ENCODE measurements at places on chromosomes 16 and 17. TPM values are rescaled to one million over a fixed set of nuclear protein-coding genes. Genes with fewer than 3 reads are reported as not detected.
A peak's percentile ranks its signal among the peaks of the same experiment; 100 is the strongest.

The KRT32 gene
- not detected for total RNA-seq

The FHOD1 gene
- total RNA-seq, result 20.2 TPM

The LGALS9 gene
- total RNA-seq, result 34.3 TPM

DNA sequence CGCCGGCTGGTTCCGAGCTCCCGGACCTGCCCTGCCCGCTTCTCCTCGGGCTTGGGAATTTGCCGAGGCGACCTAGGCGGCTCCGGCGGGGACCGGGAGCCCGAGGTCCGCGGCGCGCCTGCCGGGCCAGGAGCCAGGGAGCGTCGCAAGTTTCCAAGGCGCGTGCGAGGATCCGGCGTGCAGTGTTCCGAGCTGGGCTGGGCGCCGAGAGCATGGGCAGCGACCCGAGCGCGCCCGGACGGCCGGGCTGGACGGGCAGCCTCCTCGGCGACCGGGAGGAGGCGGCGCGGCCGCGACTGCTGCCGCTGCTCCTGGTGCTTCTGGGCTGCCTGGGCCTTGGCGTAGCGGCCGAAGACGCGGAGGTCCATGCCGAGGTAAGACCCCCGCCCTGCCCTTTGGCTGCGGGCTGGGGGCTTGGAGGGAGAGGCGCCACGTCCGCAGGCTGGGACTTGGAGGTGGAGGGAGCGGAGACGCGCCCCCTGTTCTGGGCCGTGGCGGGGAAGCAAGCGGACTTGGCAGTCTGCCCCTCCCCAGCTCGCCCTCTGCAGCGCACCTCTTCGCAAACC lies 668 bp downstream of the MMP15 start:
- peak overlapping the region; percentile 73 for H3K27ac ChIP-seq
- peaks cover 7% of the 10 kb centered on the region for H3K4me1 ChIP-seq
- no peaks in the 10 kb centered on the region for H3K36me3 ChIP-seq

- peaks cover 39% of the 10 kb centered on the region for H3K36me3 ChIP-seq
- no peak for DNase-seq
- no peak overlapping the region for H3K4me3 ChIP-seq
- H3K4me1 ChIP-seq, result peaks cover 10% of the 10 kb centered on the region
- H3K27ac ChIP-seq, result no peak overlapping the region
These were observed 3.1 kb upstream of the PSMB10 start for GRCh38 chr16:67939507-67940445.

DNA sequence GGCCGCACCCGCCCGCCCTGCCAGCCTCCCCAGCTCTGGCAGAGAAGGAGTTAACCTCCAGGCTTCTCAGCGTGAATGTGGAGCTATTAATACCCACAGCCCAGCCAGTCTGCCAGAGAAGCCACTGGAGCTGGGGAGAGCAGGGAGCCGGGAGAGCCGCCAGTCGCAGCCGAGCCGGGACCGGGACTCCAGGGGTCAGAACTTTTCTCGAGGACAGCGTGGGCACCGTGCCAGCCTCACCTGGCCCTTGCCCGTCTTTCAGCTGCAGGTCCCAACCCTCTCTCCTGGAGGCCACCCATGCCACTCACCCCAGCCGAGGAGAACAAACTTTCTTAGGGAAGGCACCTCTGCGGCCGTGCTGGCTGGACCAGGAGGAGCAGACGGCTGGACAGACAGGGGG lies 33.8 kb upstream of the SBK1 start:
- DNase-seq, result no peak
- H3K27ac ChIP-seq, result no peak overlapping the region
- peak overlapping the region; percentile 26 for H3K4me3 ChIP-seq
- H3K27me3 ChIP-seq, result no peaks in the 10 kb centered on the region

- H3K27ac ChIP-seq, result peak overlapping the region; percentile 91
- H3K4me3 ChIP-seq, result peak overlapping the region; percentile 72
- H3K4me1 ChIP-seq, result peaks cover 24% of the 10 kb centered on the region
- H3K36me3 ChIP-seq, result no peaks in the 10 kb centered on the region
These were observed 1.1 kb downstream of the RAI1 start for GRCh38 chr17:17682293-17682736.

- peaks cover 3% of the 10 kb centered on the region for H3K4me1 ChIP-seq
- H3K27me3 ChIP-seq, result peaks cover 29% of the 10 kb centered on the region
- no peak for DNase-seq
- no peaks in the 10 kb centered on the region for H3K36me3 ChIP-seq
These were observed 2.6 kb downstream of the BAIAP3 start for GRCh38 chr16:1335996-1336395.

DNA sequence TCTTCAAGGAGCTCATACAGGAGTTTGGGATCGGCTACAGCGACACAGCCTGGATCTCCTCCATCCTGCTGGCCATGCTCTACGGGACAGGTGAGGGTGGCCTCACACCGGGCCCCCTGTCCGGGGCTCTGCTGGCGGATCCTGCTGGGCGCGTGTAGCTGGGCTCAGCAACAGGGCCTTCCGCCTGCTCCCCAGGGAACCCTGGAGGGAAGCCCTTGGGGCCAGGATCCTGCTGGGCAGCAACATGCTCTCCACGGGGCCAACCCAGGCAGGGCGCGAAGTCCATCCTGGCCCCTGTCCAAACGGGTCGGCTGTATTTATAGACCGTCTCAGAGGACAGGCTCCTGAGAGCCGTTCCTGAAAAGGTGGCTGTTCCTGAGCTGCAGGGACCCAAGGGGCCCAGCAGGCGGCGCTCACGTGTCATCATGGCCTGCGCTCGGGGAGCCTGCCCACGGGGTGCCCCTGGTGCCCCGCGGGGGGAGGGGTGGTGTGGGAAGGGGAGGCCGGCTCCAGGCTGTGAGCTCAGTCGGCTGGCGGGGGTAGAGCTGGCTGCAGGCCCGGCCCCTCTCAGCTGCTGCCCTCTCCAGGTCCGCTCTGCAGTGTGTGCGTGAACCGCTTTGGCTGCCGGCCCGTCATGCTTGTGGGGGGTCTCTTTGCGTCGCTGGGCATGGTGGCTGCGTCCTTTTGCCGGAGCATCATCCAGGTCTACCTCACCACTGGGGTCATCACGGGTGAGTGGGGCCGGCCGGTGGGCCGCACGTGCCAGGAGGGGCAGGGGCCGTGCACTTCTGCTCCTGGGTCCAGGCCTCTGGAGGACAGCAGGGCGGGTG lies 7.5 kb downstream of the SLC16A3 start:
- H3K4me1 ChIP-seq, result peaks cover 33% of the 10 kb centered on the region
- DNase-seq, result no peak
- no peak overlapping the region for H3K27ac ChIP-seq
- H3K4me3 ChIP-seq, result no peak overlapping the region

DNA sequence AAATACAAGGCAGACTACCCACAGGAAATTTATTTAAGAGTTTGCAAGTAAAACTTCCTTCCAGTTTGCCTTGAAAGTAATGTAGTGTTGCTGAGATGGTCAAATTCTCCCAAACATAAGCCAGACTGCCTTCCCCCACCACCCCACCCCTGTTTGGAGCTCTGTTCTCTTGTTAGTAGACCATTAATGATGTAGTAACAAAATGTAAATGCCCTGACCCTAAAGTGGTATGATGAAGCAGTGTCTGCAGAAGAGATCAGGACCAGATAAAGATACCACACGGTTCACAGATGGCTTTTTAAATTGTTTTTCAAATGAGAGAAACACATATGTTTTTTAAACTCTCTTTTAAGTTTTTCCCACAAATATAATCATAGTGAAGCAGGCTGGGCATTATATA lies 136.4 kb upstream of the TMEM97 start:
- no peaks in the 10 kb centered on the region for H3K4me1 ChIP-seq
- peaks cover 12% of the 10 kb centered on the region for H3K36me3 ChIP-seq
- H3K27ac ChIP-seq, result no peak overlapping the region
- no peak overlapping the region for H3K4me3 ChIP-seq
- no peaks in the 10 kb centered on the region for H3K27me3 ChIP-seq
